ENCODE measurements at places on chromosomes 16 and 17.

DNA sequence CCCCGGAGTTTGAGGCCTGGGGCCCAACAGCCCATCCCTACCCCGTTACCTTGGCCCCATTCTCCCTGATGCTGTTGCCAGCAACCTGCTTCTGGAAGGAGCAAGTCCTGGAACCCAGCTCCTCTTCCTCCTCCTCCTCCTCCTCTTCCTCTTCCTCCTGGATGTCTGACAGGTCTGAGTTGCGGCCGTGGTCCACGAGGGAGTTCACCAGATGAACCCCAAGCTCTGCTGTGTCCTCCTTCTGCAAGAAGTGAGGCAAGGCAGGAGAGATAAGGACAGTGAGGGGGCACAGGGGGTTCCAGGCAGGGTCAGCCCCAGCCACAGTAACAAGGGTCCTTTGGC is 18.7 kb downstream of the TSPOAP1 start:
- DNase-seq: no peak

DNA sequence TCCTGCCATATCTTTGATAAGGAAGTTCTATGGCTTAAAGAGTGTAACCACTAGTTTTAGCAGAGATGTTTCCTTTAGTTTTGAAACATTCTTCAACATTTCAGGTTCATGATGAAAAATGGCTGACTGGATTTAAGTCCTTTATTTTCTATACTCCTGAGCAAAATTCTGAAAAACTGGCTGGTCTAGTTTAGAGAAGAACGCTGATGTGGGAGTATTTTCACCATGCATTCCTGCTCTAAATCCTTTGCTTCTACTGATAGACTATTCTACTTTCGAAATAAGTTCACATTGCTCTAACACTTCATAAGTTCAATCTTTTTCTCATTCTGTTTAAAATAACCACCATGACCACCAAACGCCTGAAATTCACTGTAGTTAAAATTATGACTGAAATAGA is 281.9 kb downstream of the FTO start:
- no peak for DNase-seq

- DNase-seq: peak; percentile 15
These were observed 33.6 kb downstream of the PIGL start for GRCh38 chr17:16250635-16251034.

DNA sequence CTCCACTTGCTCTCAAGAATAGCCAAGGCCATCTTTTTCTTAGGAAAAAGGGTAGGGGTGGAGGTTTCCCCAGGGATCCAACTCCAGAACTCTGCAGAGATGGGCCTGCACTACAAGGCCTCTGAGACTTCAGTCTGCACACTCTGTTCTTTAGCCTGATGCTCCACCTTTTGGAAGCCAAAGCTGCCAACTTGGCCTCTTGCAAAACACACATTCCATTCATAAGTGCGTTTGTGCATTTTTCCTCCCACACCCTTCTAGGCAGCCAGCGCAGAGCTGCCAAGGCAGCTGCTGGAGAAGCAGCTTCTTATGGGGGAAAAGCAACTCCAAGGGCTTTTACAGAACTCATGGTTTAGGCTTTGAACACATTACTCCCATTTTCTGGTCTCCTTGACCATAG is 45.3 kb downstream of the REXO5 start:
- DNase-seq: peak; percentile 79

GRCh38 chr16:77191259-77191969 is 424 bp downstream of the MON1B start:
- DNase-seq: no peak

DNA sequence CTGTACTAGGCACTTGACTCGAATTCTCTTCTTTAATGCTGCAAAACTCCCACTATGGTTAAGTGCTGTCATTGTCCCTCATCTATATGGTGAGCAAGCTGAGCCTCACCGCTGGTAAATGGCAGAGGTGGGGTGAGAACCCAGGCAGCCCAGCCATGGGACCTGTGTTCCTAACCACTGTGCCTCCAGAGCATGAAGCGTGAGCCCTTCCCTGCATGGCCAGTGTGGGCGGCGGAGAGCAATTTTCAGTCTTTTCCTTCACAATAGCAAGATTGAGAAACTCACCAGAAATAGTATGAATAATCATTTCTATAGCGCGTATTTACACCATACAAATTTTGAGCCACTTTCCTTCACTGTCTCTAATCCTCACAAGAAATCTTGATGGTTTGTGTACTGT is 9.2 kb downstream of the BFAR start:
- DNase-seq: no peak

- DNase-seq: no peak
These were observed 424 bp downstream of the TEKT5 start for GRCh38 chr16:10694306-10694705.

DNA sequence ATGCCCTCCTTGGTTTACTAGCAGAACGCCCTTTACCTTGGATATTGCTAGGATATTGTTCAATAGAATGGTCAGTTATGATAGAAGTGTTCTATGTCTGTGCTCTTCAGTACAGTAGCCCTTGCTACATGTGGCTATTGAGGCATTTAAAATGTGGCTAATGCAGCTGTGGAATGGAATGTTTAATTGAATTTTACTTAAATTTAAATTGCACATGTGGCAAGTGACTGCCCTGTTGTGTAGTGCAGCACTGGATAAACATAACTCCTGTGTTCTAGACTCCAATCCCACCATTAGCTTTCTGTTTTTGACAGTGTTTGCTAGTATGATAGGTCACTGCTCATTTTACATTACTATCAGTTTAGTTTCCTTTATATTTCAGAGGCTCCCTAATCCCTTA is 29.9 kb downstream of the RAD51C start:
- no peak for DNase-seq

- DNase-seq: peak; percentile 97
These were observed at the start of gene CRISPLD2 for GRCh38 chr16:84819644-84820304. CRISPLD2 (plus strand) TSS chr16:84819985; CDS start chr16:84838496, 18,511 bp downstream.

GRCh38 chr16:57694231-57694724 is 328 bp upstream of the DRC7 start:
- DNase-seq: no peak

DNA sequence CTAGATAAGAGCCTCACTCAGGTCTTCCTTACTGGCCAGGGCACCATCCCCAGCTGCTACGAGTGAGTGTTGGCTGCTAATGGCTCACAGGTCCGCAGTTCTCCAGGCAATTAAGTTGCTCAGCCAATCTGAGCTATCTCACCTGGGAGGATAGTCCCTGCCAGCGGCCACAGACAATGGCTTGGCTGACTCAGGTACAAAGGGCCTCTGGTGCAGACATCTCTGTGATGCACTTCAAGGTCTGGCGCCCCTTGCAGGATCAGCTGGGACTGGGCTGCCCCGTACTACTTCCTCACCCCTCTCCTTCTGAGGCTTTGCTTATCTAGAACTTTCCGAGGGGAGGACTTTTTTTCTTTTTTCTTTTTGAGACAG is 49.2 kb upstream of the EMP2 start:
- no peak for DNase-seq

GRCh38 chr17:67449065-67449464 is 72.0 kb downstream of the PITPNC1 start:
- DNase-seq: no peak

- no peak for DNase-seq
These were observed 1.4 kb downstream of the CHAD start for GRCh38 chr17:50467114-50467854.

GRCh38 chr17:57471868-57472368 is 215.6 kb downstream of the MSI2 start:
- no peak for DNase-seq

GRCh38 chr17:15236281-15237105 is 28.6 kb downstream of the PMP22 start:
- no peak for DNase-seq

DNA sequence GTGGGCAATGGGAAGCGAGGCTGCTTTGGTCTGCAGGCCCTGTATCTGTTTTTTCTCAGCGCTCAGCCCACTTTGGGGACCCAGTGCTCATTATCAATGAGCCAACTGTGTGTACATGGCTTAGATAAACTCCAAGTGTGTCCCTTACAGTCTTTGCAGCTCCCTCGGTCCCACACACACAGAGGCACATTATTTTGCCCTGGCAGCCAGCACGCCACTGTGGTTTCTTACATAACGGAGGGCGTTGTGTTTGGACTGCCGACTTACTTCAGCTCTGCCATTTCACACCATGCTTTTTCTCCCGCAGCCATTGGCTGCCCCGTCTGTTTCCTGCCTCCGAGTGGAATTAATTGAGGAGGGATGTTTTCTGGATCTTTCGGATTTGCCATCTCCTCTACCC is 56.5 kb upstream of the CLEC18A start:
- no peak for DNase-seq

GRCh38 chr17:27207073-27207513 is 86.8 kb upstream of the WSB1 start:
- DNase-seq: peak; percentile 62

DNA sequence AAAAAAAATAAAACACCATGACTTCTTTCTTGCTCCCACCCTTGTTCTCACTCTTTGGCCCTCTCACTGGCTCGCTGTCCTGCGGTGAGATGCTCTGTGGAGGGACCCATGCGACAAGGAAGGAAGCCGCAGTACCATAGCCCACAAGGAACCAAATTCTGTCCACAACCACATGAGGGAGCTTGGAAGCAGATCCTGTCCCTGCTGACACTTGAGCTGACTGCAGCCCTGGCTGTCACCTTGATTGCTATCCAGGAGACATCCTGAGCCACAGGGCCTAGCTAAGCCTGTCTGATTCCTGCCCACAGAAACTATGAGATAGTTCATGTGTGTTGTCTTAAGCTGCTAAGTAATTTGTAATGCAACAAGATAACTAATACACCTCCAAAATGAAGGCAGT is 4.8 kb upstream of the MT2A start:
- peak; percentile 35 for DNase-seq

- no peak for DNase-seq
These were observed 27.3 kb downstream of the CENPV start for GRCh38 chr17:16325964-16326363.

- DNase-seq: no peak
These were observed 31.4 kb downstream of the HIC1 start for GRCh38 chr17:2086306-2086705.

DNA sequence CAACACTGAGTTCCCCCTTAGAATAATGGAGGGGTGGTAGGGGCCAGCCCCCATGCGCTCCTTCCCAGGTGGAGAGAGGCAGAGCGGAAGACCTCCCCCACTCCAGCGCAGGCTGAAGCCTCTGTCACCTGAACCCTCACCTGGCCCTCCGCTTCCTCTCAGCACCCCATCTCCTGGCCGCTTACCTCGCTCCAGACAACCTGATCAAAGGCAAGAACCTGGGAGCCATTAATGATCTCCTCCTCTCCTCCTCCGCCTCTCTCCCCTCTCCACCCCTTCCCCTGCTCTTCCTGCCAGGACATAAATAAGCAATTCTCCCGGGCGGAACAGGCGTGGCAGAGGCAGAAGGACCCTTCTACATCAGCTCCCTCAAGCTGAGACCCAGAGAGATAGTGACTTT is 110.2 kb upstream of the LHX1 start:
- DNase-seq: no peak

DNA sequence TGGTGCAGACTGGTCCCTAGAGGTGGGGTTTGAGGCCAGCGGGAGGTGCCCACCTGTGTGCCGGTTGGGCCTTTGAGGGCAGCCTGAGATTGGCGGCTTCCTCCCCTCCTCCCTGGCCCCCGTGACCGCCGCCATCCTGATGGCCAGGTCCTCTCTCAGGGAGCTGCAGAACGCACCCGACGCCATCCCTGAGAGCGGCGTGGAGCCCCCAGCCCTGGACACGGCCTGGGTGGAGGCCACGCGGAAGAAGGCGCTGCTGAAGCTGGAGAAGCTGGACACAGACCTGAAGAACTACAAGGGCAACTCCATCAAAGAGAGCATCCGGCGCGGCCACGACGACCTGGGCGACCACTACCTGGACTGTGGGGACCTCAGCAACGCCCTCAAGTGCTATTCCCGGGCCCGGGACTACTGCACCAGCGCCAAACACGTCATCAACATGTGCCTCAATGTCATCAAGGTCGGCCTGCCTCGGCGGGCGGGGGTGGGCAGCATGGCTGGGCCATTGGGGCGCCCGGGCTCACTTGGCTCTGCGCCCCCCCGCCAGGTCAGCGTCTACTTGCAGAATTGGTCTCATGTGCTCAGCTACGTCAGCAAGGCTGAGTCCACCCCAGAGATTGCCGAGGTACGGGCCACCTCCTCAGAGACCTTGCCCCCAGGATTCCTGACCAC is 2.8 kb downstream of the GPS1 start:
- DNase-seq: no peak

- no peak for DNase-seq
These were observed 10.8 kb upstream of the ANKS4B start for GRCh38 chr16:21222495-21223337.

GRCh38 chr16:75246504-75247205 is 4.8 kb downstream of the BCAR1 start:
- no peak for DNase-seq

DNA sequence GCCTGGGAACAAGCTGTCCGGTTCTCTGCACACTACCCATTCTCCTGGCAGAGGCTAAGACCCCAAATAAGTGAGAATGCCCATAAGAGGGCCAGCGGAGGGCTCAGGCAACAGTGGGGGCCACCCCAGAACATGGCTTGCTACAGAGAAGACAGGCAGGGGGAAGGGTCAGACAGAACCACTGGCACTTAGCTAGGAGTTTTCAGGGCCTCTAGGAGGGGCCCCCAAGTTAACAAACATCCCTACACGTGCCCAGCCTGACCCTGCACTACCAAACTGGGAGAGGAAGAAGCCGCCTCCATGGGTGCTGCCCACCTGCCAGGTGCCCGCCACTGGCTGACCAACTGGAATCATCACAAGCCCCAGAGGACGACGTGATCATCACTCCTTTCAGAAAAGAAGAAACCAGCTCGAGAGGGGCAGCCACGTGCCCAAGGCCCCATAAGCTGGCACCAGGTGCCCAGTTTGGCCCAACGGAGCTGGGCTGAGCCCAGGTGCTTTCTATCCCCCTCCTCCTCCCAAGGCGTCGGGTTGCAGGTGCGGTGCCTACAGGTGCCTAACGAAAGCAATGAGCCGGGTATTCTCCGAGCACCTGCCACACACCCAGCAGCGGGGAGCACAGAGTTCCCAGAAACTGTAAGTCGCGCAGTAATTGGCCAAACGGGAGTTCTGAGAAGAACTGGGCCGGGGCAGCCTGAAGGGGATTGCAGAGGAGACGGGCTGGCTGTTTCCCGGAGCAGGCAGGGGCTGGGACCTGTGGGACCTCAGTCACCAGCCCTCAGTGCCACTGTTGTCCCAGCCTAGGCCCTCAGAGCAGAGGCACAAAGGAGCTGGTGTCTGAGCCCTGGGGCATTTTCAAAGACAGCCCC is 13.2 kb downstream of the RPH3AL start:
- DNase-seq: no peak

DNA sequence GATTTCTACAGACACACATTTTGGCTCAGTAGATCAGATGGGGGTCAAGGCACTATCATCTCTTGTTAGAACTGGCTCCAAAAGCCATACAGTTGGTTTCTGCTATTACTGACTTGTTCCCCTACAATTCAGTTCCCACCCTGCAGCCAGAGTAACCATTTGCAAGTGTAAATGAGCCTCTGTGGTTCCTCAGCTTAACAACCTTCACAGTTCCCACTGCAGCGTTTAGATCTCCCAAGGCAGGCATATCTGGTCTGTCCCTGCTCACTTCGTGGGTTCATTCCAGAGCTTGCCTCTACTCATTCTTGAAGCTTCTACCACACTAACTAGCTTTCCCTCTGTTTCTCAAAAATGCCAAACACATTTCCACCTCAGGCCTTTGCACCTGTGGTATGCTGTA is 186.1 kb downstream of the CBLN1 start:
- no peak for DNase-seq

Data from AG08396 (cell line).